Brain pericyte (primary cell): ENCODE measurements at places on chromosomes 16 and 17.

- no peak for DNase-seq
These were observed 4.7 kb upstream of the PIK3R6 start for GRCh38 chr17:8872036-8872704.

GRCh38 chr17:79664930-79665737 is 54.3 kb upstream of the RBFOX3 start:
- DNase-seq = no peak

GRCh38 chr16:75761108-75761507 is 34.8 kb upstream of the CPHXL start:
- DNase-seq = no peak

- DNase-seq = peak; percentile 49
These were observed 29.7 kb upstream of the LGALS9 start for GRCh38 chr17:27601069-27601974.

GRCh38 chr16:87056551-87056950 is 260.6 kb downstream of the C16orf95 start:
- DNase-seq = no peak

GRCh38 chr17:32497431-32498205 is 10.8 kb downstream of the CDK5R1 start:
- no peak for DNase-seq

DNA sequence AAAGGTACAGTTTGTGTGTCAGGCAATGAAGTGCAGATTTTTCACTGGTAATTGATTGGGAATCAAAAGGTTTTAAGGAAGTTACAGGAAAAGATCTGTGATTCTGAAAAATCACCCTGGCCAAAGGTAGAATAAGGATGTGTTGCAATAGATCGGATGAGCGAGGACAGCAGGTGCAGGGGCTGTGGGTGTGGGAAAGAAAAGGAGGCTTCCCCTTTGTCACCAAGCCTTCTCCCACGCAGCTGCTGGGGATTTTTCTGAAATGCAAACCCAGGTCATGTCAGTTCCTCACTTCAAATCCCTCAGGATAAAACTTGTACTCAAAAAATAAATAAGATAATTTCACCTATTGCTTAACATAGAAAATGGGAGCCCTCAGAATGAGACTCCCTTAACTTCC is 47.9 kb upstream of the ARHGAP17 start:
- no peak for DNase-seq
